Myocyte (in vitro differentiated cells): ENCODE measurements at places on chromosomes 12 and 14.

DNA sequence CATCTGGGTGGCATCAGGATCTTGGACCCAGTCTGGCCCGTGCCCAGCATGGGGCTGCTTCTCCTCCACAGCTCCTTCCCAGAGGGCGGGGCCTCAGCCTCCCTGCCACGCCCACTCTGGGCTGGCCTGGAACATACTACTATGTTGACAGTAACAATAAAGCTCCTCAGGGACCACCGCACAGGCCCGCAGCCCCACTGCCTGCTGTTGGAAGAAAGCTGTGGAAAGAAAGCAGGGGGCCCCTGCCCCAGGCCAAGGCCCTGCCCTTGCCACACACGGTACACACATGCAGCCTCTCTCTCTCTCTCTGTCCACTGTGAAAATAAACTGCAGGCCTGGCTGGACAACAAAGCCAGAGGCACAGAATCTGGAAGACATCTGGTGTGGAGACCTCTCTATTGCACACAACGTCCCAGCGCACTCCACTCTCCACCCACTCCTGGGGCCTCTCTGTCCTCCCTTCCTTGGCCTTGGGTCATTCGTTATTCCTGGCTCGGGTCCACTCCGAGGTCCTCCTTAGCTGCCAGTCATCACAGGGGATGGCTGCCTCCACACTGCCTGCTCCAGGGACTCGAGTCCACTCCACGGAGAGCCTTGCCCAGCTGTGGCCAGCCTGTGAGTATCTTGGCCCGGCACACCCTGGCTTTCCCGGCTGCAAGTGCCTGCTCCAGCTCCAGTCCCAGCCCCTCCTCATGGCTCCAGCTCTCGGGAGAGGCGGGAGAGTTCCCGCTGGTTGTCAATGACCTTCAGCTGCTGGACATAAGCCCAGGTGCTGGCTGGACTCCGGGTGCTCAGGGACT, 11.8 kb upstream of the ENDOU start:
- peak; percentile 61 for DNase-seq

DNA sequence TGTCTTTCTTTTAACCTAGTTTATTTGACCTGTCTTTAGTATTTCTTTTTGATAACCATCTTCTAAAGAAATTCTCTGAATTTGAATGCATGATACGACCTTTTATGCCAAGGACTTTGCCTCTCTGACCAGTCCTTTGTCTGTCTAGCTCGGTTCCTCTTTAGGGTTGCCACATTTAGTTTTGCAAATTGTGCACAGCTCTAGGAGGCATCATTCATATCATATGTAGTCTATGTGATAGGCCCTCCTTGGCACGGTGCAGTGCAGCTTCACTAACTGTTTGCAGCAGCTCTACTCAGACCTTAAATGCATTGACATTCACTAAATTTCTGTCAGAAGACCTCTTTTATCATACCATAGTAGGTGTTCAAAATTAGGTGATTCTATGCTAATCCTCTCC, 75.6 kb downstream of the USP15 start:
- DNase-seq: no peak

DNA sequence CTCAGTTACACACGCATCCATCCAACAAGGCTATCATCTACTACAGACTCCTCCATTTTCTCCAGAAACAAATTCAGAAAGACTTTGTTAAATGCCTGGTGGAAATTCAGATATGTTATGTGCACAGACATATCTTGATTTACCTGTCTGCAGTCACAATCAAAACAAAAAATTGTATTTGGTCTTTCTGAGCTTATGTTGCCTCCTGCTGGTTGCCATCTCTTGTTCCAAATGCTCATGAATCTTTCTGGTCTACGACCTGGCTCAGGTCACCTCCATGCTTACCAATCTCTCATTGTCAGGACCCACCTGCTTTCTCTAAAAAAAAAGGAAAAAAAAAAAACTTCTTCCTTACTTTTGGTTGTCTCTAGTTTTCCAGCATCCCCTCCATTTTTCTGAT, 169.2 kb upstream of the PLXNC1 start:
- DNase-seq: no peak

DNA sequence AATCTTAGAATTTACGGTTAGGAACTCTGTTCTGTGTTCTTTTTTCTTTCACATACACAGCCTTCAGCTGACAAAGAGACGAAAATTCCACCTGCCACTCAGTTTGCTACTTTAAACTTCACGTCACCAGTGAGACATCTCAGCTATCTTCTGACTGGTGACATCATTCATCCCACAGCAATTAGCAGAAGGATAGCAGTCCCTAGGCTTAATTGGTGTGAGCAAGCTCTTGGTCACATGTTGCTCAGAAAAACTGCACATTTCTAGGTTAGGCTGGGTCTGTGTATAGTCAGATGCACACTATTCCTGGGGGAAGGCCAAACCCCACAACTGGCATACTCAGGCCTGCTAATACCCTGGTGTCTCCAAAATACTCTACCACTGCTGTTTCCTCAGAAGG, 23.9 kb downstream of the SLC7A7 start:
- peak; percentile 97 for DNase-seq

DNA sequence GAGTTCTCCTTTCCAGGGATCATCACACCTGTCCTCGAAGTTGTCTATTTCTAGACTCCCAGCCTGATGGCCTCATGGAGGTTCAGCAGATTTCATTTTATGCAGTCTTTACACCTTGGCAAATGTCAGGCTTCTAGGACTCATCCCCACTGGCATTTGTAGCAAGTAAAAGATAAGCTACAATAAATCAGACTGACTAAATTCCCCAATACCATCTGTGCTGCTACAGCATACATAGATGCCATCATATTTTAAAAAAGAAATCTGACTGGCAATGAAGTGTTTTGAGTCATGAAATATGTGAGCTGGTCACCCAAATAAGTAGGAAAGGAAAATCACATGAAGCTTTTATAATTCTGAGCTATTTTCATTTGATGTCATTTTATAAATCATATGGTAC, 55.3 kb downstream of the KCNC2 start:
- no peak for DNase-seq

DNA sequence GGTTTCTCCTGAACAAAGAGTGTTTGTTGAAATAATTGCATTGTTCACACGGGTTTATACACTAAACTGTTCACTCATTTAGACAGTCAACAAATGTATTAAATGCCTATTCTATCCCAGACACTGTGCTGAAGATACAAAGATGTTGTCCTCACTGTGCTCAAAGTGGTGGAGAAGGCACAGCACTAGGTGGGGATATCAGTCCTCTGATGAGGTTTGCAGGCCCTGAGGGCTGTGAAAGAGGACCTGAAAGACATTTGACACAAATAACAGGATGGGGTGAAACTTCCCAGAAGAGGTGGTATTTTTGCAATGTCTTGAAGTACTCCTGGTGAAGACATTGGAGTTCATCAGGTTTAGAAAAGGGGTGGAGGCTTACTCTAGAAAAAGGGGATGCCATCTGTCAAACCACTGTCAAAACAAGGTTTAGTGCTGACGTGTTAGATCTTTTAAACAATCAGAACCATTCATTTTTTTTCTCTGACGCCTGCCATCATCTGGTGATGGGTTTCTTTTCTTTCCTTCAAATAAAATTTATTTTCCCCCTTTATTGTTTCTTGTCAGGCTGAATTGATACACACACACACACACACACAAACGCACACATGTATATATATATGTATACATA, 69.5 kb downstream of the ACSS3 start:
- no peak for DNase-seq

- peak; percentile 35 for DNase-seq
These were observed 24.3 kb downstream of the MOAP1 start for GRCh38 chr14:93160353-93160801.

- DNase-seq: no peak
These were observed 448.8 kb upstream of the CCDC196 start for GRCh38 chr14:66037361-66037760.

GRCh38 chr14:20583908-20584307, 3.9 kb downstream of the RNASE11 start:
- DNase-seq: no peak

GRCh38 chr14:64213086-64213485, 81.1 kb downstream of the ESR2 start:
- no peak for DNase-seq

GRCh38 chr12:111283521-111283920, 85.4 kb downstream of the PHETA1 start:
- no peak for DNase-seq

GRCh38 chr14:68757618-68758081, 35.2 kb downstream of the ZFP36L1 start:
- peak; percentile 99 for DNase-seq

DNA sequence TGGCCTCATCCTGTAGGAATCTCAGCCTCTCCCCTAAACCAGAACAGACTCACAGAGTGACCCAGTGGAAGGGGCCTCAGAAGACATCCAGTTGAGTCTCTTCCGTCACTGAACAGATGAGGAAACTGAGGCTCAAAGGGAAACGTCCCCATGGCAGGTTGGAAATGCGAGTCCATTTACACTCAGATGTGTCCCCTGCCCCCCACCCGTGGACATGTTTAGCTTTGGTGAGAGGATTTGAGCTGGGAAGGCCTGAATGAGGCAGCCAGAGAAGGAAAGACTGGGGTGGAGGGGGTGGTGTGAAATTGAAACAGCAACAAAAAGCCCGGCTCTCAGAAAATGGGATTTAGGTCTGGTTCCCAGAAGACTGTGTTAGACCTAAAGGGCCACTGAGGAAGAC, 1.7 kb downstream of the FAIM2 start:
- no peak for DNase-seq

GRCh38 chr14:29461506-29461905, 466.1 kb downstream of the PRKD1 start:
- no peak for DNase-seq

- DNase-seq: no peak
These were observed 21.2 kb downstream of the MAX start for GRCh38 chr14:65080960-65081747.
